IMR-90 (cell line): ENCODE measurements at places on chromosomes 13 and 19.

DNA sequence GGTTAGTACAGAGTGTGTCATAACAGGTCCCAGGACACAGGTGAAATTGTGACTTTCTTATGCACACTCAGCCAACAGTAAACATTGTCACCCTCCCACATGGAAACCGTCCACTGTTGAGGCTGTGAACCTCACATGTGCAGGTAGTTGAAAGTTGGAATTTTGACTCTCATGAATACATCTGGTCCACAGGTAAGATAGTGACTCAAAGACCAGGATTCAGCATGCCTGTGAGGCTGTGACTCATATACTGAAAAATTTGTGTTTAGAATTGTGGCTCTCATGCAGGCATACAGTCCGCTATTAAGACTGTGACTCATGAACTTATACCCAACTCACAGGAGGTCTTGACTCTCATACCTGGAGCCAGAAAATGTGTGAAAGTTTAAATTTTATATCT, 67.8 kb downstream of the ZNF728 start:
- DNase-seq: no peak

DNA sequence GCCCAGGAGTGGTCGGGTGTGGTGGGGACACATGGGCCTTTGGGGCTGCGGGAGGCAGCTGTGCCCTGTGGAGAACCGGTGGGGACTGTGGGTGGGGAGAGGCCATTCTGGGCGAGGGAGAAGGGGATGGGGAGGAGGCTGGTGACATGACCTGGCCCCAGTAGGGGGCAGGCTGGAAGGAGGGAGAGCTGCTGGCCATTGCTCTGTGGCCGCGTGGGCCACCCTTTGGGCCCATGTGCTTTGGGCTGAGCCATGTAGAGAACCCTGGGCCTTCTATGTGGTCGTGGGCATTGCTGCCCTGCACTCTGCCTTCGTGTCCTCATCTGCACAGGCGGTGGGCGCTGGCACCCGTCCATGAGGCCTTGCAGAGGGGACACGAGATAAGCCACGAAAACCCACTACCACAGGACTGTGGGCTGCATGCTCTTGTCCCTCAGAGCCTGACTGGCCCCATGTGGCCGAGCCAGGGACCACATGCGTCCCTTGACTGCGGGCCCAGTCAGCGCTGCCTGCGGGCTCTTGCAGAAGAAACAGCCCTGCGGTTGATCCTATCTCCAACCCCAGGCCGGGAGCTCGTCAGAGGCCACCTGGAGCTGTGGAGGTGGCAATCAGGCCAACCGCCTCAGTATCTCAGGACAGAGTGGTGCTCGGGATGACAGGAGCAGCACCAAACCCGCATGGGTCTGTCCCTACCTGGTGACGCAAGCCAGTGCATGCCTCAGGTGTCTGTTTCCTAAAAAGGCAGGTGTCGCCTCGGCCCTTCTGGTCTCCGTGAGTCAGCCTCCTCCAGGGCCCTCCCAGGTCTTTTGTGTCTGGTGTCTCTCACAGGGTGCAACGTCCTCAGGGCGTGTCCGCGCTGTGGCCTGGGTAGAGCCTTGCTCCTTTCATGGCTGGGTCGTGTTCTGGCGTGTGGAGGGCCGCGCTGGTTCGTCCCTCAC, 14.3 kb downstream of the FZR1 start:
- no peak for DNase-seq

- DNase-seq: peak; percentile 22
Measured at GRCh38 chr19:37572203-37572602, 22.4 kb downstream of the ZNF571 start.

- no peak for DNase-seq
Measured at GRCh38 chr19:20513189-20513904, 52.2 kb downstream of the ZNF737 start.

GRCh38 chr13:23679220-23679619, 109.0 kb downstream of the TNFRSF19 start:
- DNase-seq: peak; percentile 90
